Right hindlimb (tissue), 1 donor: ENCODE measurements at places on chromosomes 13 and 19.

- DNase-seq = no peak
Measured at GRCh38 chr13:97125810-97126738, 96.1 kb upstream of the MBNL2 start.

DNA sequence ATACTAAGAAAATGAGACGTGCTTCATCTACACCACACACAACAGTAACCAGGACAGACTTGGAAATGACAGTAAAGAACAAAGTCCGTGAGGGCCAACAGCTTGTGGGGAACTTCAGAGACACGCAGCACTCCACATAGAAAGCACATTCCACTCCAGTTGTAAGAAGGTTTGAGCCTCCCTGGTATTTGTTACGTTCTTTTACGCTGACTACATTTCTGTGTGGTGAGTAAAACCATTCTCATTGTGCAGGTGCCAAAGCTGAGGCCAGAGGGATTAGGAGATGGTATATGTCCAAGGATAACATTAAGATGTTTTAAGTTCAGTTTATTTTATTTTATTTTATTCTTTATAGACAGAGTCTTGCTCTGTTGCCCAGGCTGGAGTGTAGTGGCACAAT lies 1189.9 kb downstream of the UQCRFS1 start:
- DNase-seq = no peak

DNA sequence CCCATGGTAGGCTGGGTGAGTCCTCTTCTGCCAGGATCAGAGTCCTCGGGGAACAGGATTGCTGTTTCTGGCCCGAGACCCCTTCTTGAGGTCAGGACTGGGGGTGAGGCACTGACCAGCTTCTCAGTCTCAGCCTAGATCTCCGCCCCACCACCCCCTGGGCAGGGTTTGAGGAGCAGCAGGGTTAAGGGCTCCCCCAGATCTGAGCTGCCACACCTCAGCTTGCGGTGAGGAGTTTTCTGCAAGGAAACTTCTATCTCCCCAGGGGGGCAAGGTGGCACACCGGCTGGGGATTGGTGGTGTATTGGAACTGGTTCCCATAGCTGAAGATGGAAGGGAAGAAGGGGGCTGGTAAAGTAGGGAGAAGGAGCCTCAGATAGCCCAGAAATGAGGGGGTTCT lies 19.5 kb downstream of the CHST8 start:
- DNase-seq = no peak

DNA sequence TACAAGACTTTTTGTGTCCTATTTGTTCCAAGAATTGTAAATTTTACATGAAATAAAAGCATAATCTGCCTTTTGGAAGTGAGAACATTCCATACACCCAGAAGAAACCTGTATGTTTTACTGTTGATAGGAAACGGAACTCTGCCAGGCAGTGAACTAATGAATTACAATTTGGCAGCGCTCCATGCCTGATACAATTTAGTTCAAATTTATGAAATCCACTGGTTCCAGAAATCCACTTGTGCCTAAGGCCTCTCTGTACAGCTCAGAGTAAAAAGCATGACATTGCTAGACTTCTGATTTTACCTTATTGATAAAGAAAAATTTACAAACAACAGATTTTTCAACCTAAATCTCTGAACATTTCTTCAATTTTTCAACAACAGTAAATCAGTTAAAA lies 78.1 kb downstream of the PCDH9 start:
- no peak for DNase-seq

DNA sequence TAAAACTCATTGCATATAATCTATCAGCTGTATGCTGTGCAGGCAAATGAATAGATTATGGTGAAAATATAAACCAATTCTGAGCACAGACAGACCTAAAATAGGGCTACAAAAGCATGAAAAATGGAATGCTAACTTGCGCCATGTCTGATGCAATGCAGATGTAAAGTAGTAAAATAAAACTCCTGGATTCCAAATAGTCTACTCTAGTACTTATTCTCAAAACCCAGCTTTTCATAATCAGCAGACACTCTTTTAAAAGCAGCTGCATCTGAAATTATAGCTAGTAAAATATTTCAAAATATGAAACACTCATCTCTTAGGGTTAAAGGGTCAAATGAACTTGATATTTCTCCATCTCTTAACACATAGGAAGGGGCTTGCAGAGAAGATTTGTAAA lies 4.7 kb upstream of the POMP start:
- DNase-seq = no peak

DNA sequence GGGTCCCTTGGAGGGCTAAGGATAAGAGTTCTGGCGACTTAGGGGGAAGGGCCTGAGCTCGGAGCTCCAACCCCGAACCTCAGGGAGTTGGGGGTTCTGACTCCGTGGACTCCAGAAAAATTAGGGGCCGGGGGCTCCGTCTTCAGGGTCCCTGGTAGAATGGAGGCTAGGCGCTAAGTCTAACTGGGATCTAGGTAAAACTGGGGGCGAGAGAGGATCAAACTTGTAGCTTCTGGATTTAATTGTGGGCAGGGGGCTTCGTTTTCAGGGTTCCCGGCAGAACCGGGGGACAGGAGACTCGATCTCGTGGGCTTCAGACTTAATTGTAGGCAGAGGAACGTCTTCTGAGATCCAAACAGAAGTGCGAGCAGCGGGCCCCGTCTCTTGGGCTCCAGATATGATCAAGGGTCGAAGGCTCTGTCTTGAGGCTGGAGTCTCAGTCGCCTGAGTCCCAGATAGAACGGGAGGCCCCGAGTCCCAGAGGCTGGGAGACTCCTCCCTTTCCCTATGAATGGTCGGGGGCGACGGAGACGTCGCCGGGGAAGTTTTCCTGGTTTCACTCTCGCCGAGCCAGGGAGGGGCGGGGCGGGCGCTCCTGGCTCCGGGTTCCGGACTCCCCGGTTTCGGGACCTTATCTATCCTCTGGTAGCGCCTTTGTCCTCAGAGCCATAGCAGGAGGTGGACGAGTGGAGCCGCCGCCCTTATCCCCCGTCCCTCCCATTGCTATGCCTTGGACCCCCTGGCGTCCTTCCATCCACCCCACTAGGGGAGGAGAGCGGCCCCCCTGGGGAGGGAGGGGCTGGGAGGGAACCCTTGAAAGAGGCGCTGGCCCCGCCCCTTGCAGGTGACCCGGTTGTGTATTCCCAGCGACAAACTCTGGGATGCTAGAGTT lies 1.3 kb downstream of the NECTIN2 start:
- peak; percentile 77 for DNase-seq

DNA sequence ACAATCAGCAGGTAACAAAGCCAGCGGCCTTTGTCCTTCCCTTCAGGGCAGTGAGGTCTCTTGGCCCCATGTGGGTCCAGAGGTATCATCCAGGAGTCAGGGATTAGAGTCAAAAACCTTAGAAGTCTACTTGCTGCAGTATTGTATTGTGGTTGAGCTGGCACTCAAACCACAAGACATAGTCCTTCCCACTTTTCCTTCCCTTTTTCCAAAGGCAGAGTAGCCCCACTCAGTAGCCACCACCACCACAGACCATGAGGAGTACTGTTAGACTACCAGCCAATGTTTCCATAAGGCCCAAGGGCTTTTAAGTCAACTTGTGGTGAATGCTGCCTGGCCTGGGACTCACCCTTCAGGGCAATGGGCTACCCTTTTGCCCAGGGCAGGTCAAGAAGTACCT lies 27.1 kb upstream of the CCNA1 start:
- DNase-seq = no peak

- no peak for DNase-seq
Measured at GRCh38 chr19:45419396-45419795, 4.3 kb downstream of the ERCC1 start.

- DNase-seq = no peak
Measured at GRCh38 chr13:44879452-44880058, 109.7 kb downstream of the NUFIP1 start.

GRCh38 chr13:102286326-102286725 lies 115.5 kb downstream of the FGF14 start:
- DNase-seq = no peak

GRCh38 chr19:6988257-6988656 lies 33.0 kb downstream of the MBD3L2B start:
- DNase-seq = no peak

DNA sequence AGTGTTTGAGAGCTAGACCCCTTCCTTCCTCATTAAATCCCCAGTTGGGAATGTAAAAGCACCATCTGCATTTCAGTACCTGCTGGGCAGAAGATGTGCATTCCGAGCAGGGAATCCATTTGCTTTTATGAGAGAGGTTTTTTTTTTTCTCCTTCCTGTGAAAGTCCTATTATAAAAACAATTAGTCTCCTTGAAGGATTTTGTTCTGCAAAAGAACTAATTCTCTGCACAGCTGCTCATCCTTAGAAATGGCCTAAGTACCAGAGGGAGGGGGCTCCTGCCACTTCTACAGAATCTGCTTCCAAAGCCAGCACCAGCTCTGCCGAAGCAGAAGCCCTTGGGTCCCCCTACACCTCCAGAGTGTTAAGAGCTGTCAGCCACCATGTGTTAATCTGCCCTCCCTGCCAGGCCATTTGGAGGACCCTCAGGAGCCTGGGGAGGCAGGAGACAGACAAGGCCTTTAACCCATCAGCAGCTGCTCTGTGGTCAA lies 36.4 kb upstream of the SERPINE3 start:
- no peak for DNase-seq

DNA sequence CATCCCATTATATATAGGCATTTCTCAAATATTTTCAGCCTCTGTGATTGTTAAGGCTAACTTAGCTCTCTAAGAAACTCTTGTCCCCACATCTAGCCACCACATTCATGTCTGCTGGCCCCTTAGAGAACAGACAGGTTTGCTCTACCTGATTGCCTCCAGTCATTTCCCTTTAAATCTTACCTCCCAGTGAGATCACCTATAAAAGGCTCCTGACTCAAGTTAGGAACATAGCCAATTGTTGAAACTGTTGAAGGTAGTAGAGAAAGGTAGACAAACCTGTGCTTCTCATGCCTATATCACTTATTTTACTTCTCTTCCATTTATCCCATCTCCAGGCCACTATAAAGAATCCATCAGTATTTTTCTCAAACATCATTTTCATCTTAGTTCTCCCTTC lies 771.4 kb downstream of the DIAPH3 start:
- no peak for DNase-seq

GRCh38 chr13:113485545-113485944 lies 5.0 kb downstream of the DCUN1D2 start:
- no peak for DNase-seq

DNA sequence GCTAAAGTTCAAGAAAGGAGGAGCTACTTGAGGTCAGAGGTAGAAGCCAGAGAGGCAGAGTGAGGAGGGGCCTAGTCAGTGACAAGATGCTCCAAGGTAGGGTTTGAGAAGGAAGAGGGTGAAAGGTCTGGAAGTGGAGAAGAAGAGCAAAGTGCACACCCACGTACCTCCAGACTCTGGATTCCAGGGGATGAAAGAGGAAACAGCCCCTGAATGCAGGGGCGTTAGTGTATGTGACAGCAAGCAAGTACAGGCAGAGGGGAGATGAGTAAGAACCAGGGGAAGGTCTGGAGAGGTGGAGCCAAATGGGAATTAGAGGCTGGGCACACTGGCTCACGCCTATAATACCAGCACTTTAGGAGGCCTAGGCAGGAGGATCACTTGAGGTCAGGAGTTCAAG lies 8.7 kb downstream of the RPS28 start:
- DNase-seq = no peak

GRCh38 chr19:48351341-48351752 lies 12.4 kb downstream of the TMEM143 start:
- DNase-seq = peak; percentile 65

DNA sequence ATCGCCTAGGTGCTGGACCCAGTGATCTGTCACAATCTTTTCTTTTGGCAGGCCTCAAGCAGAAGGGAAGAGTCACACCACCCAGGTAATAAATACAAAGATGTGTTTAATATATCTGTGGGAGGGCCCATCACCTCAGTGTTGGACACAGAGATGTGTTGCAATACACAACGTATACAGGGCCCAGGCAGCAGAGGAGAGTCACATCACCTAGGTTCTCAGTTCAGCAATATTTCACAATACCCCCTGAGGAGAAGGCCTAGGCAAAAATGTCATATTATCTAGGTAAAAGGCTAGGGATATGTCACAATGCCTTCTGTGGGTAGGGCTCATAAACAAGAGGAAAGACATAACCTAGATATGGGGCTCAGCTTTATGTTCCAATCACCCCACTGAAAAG lies 53.5 kb upstream of the ZNF728 start:
- no peak for DNase-seq

- no peak for DNase-seq
Measured at GRCh38 chr13:80430561-80430960, 89.6 kb upstream of the SPRY2 start.

GRCh38 chr13:31890946-31891345 lies 140.6 kb upstream of the FRY start:
- DNase-seq = no peak

DNA sequence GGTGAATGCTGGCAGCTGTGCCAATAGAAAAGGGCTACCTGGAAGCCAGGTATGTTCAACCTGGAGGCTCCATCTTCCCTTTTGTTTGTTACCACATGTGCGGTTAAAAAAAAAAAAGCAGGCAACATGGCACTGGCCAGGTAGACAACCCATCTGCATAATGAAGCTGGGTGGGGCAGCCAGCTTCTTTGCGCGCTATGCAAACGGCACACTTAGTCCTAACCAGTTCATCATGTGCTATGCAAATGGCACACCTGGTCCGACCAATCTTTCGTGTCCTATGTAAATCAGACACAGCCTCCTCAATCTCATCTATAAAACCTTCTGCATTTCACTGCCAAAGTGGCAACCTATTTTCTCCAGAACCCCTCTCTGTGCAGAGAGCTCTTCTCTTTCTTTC lies 11.3 kb upstream of the IGSF23 start:
- DNase-seq = no peak

DNA sequence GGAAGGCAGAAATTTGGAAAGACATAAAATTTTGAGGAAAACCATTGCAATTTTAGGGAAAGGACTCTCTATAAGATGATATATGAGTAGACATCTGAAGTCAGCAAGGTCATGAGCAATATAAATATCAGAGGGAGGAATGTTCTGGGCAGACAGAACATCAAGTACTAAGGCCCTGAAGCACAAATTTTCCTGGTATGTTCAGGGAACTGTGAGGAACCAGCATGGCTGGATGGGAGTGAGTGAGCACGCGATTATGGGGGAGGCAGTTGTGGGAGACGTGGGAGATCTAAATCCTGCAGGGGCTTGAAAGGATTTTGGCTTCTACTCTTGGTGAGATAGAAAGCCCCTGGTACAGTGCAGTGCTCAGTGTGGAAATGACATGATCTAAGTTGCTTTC lies 112.0 kb downstream of the TBC1D4 start:
- DNase-seq = no peak

DNA sequence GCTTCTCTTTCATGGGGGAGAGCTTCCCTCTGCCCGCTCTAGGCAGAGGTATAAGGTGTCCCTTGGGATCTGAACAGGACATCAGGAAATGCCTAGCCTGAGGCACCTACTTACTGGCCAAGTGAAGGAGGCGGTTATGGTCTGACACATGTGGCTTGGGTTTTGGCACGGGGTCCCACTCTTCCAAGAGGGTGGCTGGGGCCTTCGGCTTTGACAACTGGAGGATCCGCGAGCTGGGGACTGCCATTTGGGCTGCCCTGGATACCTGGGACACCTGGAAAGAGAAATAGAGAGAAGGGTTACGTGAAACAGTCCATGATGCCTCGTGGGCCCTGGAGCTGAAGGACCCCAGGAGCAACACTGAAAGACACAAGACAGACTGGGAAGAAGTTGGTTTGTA lies 22.4 kb upstream of the MIER2 start:
- DNase-seq = no peak
